ENCODE measurements at places on chromosomes 2 and 18. TPM values are rescaled to one million over a fixed set of nuclear protein-coding genes. Genes with fewer than 3 reads are reported as not detected.

PIEZO2 gene
- polyA plus RNA-seq = 15.2 TPM

GNAL gene
- polyA plus RNA-seq = 0.63 TPM

FZD7 gene
- 0.38 TPM for polyA plus RNA-seq

SMYD1 gene
- polyA plus RNA-seq = not detected

PPP1R1C gene
- polyA plus RNA-seq = 3.5 TPM
